ENCODE measurements at places on chromosomes 2 and 18.

DNA sequence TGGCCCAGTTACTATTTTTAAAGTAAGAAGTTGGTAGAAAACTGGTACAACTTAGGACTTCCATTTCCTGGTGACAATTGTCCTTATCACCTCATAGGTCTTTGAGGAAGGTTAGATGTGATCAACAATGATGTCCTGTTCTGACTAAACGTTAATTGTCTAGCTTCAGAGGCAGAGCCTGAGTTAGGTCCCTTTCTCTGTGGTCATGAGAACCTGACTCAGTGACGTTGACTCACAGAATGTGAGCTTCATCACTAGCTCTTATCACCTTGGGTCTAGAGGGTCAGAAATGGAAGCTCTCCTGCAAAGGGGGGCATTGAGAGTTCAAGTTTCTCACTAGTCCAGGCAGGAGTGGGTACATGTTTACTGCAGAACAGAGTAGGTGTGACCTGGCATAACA lies 60.6 kb upstream of the ATP8B1 start:
- no peak for DNase-seq

- DNase-seq, result no peak
These were observed 32.1 kb upstream of the DPP4 start for GRCh38 chr2:162106146-162106551.

DNA sequence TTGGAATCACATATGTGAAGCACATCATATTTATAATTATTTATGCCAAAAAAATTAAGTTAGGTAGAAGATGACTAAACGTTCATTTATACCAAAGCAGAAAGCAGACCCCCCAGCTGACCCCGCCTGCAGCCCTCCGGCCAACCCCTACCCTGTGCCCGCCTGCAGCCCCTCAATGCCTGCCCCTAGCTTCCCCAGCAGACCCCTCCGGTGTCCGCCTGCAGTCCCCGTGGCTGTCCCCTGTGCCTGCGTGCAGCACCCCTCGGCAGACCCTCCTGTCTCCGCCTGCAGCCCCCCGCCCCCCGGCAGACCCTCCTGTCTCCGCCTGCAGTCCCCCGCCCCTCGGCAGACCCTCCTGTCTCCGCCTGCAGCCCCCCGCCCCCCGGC lies 136.2 kb downstream of the NFATC1 start:
- no peak for DNase-seq

GRCh38 chr2:52964916-52965530 lies 802.6 kb upstream of the CHAC2 start:
- no peak for DNase-seq
